ENCODE measurements at places on chromosomes 2 and 18.

DNA sequence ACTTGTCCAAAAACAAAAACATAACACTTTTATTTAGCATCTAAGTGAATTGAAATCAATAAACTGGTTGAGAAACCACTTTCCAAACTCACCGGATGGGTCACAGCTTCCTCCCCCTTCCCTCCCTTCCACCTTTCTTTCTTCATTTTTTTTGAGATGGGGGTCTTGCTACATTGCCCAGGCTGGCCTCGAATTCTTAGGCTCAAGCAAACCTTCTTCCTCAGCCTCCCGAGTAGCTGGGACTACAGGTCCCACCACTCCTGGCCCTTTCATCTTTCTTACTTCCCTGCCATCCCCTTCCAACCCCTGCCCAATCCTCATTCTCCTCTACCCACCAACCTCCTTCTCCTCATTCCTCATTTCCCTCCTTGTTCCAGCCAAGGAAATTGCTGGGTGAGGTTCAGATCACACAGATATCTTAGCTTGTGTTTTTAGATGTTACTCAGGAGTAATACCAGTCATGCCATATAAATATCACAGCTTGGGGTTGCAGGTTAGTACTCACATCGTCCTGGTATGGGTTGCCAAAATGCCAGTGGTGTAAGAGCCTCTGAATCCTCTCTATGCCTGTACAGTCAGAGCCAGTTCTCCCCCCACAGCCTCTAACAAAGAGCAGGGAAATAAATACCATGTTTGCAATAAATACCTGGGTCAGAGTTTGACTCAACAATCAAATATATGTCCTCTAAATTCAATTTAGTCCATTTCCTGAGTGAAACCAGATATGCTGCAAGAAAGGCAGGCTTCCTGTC lies 132.7 kb upstream of the NDUFV2 start:
- DNase-seq, result no peak

- DNase-seq, result no peak
Observed at GRCh38 chr2:218021536-218022071, 18.8 kb upstream of the TNS1 start.

DNA sequence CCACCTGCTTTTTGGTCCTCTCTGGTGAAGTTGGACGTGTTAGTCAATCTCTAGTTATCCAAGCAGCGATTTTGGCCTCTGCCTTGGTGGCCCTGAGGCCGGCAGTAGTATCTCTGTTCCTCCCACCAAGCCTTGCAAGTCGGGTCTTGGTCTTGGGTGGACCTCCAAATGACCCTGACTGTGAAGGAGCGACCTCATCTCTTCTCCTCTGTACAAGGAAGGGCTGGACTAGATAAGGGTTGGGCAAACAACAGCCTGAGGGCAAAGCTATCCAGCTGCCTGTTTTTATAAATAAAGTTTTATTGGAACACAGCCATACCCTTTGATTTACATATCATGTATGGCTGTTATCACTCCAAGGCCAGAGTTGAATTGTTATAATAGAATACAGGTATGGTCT lies 74.6 kb upstream of the FOSL2 start:
- no peak for DNase-seq

GRCh38 chr2:160292225-160292624 lies 92.2 kb upstream of the ITGB6 start:
- DNase-seq, result no peak

DNA sequence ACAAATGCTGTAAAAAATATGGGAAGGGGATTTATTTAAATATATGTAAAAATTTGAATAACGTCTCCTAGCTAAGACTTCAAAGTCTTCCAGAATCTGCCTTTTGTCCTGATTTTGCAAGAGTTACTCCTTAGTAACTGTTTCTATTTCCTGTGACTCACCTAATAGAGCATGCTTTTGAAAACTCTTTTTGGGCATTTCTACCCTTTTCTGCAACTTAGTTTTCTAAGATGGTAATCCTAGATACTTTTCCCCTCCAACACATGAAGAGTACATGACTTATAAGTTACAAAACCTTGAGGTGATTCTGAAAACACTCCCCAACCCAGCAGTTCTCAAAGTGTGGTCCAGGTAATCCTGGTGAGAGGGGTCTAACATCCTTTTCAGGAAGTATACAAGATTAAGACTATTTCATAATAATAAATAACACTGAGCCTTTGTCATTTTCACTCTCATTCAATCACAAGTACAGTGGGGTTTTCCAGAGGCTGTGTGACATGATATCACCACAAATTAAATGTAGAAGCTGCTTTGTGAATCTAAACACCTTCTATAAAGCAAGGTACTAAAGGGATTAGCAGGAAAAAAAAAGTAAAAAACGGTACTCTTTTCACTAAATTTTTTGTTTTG lies 31.9 kb downstream of the PPP4R3B start:
- DNase-seq, result no peak

GRCh38 chr2:23662941-23663920 lies 263.7 kb downstream of the ATAD2B start:
- DNase-seq, result no peak

Measured in CD4-positive, alpha-beta T cell treated with Interleukin-15 for 4 hours (primary cell).